Sigmoid colon (tissue), 7 donors: ENCODE measurements at places on chromosomes 11 and 22.
A peak's percentile ranks its signal among the peaks of the same experiment; 100 is the strongest.

- no peak for DNase-seq
These were observed 65.6 kb downstream of the IMMP1L start for GRCh38 chr11:31443802-31444201.

- DNase-seq: no peak
These were observed 51.7 kb upstream of the NUP160 start for GRCh38 chr11:47899801-47900200.

DNA sequence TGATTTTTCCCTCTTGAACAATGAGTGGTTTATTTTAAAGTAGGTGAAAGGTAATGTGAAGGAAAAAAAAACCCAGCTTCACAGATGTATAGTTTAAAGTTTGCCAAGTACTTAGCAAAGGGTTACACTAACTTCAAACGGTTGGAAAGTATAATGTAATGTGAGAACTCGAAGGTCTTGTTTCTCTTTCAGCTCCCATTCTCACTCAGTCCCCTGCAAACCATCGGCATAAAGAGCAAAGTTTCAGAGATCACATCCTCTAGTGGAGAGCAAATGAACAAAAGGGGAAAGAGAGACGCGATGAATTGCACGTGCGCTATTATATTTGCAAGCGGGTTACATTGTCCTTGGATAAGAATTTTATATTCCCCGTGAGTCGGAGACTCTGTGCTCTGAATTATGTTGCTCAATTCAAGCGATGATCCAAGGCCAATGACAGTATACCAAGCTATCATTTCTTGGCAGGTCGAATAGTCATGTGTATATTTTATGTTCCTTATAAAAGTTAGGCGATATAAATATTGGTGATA is 37.6 kb upstream of the BIRC3 start:
- DNase-seq: no peak

GRCh38 chr11:32852207-32852606 is 22.5 kb downstream of the PRRG4 start:
- DNase-seq: no peak

GRCh38 chr11:30683176-30683575 is 97.0 kb upstream of the MPPED2 start:
- DNase-seq: no peak

DNA sequence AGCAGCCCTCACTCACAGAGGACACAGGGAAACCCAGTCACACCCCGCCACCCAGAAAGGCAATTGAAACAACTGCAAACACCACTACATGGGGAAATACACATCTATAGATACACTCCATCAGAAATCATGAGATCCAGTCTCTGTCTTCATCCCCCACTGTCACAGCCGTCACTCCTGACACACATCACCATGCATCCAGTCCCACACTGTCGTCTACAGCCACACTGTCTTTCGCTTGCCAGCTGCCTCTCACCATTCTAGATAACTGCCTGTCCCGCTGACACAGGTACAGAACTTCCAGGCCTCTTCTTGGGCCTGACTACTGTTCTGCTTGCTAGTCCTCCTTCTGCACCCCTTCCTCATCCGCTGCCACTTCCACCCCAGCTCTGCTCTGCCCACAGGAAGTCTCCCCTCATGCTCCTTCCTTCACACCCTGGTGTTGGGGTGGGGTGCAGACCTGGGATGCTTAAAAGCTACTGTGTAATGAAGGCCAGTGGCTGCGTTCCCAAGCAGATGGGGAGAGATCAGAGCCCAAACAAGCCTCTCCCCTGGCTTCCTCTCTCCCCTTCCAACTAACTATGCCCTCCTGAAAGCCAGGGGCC is 42.6 kb downstream of the SLC22A12 start:
- no peak for DNase-seq

DNA sequence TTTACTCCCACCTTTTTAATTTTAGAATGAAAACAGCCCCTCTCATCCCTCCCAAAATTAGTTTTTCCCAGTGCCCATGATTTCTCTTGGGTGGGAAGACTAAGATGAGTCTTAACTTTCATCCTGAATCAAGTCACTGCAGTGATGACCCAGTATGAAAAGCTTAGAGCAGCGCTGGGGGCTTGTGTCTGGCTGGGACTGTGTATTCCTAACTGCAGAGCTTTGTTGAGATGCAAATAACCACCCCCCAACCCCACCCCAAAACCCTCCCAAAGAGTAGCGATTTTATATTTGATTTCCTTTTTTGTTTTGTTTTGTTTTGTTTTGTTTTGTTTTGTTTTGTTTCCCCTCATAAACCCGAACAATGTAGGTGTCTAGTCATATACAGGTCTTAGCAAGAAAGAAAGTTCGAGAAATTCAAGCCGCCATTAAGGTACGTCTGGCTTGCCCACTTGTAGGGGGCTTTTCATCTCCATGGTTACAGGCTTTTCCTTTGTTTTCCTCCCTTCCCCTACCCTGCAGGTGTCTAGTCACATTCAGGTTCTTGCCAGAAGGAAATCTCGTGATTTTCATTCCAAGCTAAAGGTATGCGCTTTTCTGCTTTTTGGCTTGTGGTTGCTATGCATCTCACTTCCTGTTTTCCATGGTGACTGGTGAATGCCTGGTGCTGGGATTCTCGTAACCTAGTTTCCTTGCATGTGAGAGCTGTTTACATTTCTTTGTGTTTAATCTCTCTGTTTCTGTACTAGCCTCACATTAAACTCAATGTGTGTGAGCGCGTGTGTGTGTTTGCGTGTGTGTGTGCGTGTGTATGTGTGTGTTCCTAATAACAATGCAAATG is 144.6 kb upstream of the RASSF10 start:
- no peak for DNase-seq

DNA sequence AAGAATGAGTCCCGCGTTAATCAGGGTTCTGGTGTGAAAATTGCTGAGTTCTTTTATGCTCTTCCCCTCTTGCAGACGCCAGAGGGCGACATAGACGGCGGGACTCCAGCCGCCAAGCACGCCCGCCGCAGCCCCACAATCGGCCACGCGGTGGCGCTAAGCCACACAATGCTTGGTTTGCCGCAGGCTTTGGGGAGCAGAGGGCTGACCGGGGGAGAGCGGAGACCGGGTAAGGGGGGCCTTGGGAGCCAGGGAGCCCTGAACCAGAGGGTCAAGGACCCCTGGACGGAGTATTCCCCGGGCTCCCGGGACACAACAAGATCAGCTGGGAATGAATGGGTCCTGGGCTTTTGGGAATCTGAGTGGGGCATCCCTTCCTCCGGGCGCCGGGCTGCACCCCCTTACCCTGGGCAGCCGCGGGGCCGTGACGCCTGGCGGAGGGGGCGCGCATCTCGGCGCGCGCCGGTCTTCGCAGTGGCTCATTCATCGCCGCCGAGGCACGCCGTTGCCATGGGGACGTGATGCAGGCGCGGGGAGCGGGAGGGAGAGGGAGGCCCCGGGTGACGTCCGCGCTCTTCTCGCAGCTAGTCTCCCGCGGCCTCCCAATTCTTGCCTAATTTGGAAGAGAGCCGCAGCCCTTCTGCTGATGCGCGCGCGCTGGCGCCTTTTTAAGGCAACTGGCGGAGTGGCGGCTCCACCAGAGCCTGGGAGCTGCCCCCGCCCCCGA is 12.2 kb upstream of the NPAS4 start:
- DNase-seq: peak; percentile 98

DNA sequence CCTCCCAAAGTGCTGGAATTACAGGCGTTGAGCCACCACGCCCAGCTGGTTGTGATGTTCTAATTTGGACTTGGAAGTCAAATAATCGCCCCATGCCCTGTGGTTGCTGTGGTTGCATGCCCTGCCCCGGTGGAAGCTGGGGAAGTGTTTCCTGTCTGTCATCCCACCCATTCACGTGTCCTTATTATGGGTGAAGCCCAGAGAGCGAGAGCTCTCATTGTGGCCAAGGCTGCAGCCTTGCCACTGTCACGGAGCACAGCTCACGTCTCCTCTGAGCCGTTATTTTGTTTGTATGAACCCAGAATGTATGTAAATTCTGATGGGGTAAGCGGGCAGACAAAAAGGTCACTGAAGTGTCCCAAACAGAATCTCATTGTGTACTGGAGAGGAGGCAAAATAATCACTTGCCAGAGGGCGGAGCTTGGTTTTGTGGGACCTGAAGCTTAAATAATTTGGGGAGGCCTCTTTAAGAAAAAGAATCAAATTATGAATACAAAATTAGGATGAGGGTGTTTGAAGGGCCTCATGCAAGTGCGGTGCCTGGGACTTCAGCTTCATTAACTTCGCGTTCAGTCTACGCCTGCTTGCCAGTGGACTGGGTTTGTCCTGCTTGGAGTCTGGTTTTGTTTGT is 25.8 kb upstream of the TREH start:
- DNase-seq: no peak

DNA sequence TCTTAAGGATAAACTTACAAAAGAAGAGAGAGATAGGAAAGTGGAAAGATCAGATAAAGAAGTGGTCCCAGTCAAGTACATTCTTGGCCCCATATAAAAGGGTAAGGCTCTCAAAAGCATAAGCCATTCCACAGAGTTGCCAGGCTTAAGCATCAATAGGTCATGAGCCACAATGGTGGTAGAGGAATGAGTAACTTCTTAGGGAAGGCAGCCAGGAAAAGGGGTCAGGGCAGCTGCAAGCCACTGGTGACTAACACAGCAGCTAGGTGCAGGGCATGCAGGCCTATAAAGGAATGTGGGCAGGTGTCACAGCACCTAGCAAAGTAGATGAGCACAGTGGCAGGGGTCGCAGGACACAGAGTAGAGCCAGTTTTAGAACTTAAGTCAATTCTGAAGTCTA is 302.6 kb upstream of the FAT3 start:
- no peak for DNase-seq

GRCh38 chr11:102111787-102112508 is 1.7 kb downstream of the YAP1 start:
- DNase-seq: peak; percentile 73

GRCh38 chr11:115999437-115999836 is 495.2 kb upstream of the CADM1 start:
- no peak for DNase-seq

GRCh38 chr11:77087723-77088225 is 14.9 kb upstream of the OMP start:
- DNase-seq: no peak

- DNase-seq: no peak
These were observed 46.0 kb downstream of the LRP5 start for GRCh38 chr11:68358416-68358815.

DNA sequence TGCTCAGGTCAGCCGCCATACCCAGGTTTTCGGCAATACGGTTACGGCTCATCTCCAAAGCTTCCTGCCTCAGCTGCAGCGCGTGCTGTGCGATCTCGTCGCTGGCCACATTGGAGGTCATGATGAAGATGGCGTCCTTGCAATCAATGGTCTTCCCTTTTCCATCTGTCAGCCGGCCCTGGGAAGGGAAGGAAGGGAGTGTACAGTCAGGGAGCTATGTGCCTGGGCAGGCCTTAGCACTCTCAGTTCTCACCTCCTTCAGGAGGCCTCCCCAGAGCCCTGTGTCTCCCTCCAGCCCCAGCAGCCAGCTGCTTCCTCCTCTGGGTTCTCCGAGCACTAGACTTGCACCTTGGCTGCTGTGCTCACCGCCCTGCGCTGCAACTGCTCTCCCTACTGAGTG is 51.5 kb upstream of the PHOX2A start:
- no peak for DNase-seq

GRCh38 chr11:130806746-130807145 is 109.5 kb downstream of the SNX19 start:
- no peak for DNase-seq

- no peak for DNase-seq
These were observed 872.8 kb downstream of the BRD1 start for GRCh38 chr22:48954781-48955311.

DNA sequence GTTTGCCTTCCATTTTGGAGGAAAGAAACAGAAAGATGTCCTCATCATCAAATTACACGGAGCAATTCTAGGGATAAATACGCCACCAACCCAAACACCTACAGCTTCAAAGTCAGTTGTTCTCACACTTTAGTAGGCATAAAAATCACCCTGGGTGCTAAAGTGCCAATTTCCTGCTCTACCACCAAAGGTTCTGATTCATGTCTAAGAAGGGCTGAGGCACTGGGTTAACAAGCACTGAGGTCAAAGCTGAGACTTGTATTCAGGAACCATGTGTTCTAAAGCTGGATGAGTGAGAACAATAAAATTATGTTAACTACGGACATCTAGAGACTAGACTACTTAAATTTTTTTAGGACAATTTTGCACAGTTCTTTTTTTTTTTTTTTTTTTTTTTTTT is 127.6 kb downstream of the MPPED2 start:
- DNase-seq: no peak

DNA sequence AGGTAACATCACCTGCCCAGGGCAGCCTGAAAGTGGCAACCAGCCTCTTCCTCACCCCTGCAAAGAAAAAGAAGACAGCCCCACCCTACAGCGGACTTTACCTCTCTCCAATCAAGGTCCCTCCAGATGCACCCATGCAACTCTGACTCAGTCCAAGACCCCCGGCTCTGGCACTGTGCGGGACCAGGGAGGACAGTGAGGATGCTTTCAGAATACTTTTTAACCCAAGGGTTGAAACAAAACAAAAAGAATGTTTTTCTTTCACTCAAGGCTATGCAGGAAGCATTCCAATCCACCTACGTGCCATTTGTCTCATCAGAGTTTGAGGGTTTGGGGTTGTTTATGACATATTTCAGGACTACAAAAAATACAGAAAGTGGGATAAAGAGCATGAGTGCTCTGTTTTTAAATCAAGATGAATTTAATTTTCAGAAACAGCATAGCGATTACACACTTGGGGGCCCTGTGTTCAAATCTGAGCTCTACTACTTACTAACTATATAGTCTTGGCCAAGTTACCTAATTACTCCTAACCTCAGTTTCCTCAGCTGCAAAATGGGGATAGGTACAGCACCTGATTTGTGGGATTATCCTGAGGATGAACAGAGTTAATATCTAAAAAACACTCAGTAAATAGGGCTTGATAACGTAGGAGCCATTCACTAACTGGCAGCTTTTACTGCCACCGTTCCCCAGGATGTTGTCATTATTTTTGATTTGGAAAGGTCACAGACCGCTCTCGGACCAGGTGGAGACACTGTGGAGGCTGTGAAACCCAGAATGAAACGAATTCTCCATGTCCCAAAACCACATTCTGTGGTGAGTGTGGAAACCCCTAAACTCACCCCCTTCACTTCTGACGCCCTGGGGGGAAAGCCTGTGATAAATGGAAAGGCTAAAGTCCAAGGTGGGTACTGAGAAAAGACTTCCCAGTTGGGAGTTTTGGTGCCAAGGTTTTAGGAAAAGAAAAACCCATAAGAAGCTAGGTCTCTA is 5.6 kb downstream of the PLAAT3 start:
- DNase-seq: peak; percentile 14

GRCh38 chr11:72579816-72580641 is 94.2 kb downstream of the PDE2A start:
- DNase-seq: peak; percentile 37

- peak; percentile 60 for DNase-seq
These were observed 45.0 kb downstream of the IGLL1 start for GRCh38 chr22:23534851-23535717.
